ENCODE measurements at places on chromosomes 11 and 22. TPM values are rescaled to one million over a fixed set of nuclear protein-coding genes. Genes with fewer than 3 reads are reported as not detected.

GRCh38 chr11:134464981-134465730, 53.1 kb upstream of the B3GAT1 start:
- no peak for DNase-seq

FIBIN gene
- total RNA-seq = 4.3 TPM

BRSK2 gene
- 0.42 TPM for total RNA-seq

CCDC81 gene
- total RNA-seq = 0.33 TPM

SAA1 gene
- total RNA-seq = not detected
